Globus pallidus (tissue), 1 donor: ENCODE measurements at places on chromosomes 1 and 21.

GRCh38 chr1:205279986-205280385, 41.6 kb downstream of the NUAK2 start:
- DNase-seq = no peak

GRCh38 chr1:53367503-53368313, 39.8 kb upstream of the LRP8 start:
- DNase-seq = peak; percentile 16

DNA sequence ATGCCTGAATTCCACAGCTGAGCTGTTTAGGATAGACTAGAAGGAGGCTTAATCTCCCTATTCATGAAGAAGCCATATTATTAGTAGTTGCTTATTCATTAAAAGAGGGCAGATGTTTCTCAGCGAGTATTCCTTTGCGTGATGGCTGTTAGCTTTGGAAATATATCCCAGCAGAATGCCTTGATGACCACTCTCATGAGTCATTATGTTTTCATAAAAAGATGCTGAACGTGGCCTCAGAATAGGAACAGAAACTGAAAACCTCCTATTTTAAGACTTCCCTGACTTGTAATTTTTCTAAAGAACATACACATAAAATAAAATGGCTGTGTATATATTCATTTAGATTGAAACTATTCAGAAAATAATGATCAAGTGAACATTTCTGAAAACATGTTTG, 9.6 kb upstream of the PLA2G4A start:
- no peak for DNase-seq

DNA sequence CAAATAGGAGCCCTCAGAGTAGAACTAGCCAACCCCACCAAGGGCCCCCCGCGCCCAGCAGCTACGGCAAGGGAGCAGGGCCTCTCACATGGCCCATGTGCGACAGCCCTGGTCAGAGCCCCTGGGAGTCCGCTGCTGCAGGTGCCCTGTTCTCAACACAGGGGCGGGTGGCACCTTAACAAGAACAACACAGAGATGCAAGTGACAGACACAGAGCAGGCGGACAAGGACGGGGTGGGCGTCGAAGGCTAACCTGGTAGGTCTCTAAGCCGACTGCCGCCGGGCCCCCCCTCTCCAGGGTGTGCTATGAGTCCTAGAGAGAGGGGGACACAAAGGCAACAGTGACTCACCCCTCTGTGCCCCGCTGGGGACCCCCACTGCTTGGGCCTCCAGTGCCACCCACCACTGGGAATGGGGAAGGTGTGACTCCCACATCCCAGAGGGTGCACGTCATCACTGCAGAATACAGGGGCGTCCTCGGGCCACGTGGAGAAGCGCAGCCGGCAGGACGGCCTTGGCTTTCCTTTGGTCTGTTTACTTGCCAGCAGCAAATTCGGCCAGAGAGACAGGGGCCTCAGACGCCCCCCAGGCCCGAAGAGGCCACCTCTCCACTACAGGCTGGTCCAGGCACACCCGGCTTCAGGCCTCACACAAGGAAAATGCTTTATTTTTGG, 44.8 kb downstream of the PRDM15 start:
- no peak for DNase-seq

DNA sequence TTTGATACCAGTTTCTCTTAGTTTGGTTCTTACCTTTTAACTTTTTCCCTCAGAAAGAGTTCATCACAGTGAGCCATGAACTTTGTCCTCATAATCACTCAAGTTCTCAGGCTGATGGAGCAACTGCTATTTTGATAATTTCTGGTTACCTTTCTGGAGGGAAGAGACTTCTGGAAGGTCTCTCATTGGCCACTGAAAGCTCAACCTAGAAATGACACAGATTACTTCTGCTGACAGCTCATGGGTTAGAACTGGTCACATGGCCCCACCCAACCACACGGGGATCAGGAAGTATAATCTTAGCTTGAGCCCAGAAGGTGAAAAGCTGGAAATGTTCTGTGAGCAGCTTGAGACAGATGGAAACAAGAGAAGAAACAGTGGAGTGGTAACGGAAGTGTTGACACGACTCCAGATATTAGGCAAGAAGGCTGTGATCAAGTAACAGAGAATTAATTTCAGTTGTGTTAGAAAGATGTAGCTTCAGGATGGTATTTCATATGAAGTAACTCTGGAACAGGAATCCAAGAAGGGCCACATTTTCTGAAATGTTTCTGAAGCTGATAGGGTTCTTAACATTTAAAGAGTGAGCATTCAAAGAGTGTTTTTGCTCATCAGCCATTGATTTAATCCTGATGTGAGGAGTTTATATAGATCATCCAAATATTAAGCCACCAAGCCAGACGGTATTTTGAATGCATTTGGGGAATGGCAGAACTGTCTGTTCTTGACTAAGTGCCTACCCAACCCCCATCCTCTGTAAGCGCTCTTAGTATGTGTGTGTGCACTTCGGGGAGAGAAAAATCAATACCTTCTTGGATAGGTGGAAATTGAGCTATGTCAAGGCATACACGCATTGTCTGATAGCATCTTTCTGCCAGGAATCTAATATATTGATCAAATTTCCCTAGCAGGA, 21.9 kb upstream of the XPR1 start:
- no peak for DNase-seq

GRCh38 chr1:52751589-52752483, 25.6 kb downstream of the ZYG11B start:
- no peak for DNase-seq

GRCh38 chr1:48596046-48596445, 124.0 kb upstream of the SPATA6 start:
- no peak for DNase-seq
